ENCODE measurements at places on chromosomes 11 and 22.
A peak's percentile ranks its signal among the peaks of the same experiment; 100 is the strongest.

- DNase-seq: no peak
These were observed 196.4 kb downstream of the LARGE1 start for GRCh38 chr22:33723915-33724314.

- DNase-seq: no peak
These were observed 32.0 kb downstream of the KCNC1 start for GRCh38 chr11:17766590-17766989.

DNA sequence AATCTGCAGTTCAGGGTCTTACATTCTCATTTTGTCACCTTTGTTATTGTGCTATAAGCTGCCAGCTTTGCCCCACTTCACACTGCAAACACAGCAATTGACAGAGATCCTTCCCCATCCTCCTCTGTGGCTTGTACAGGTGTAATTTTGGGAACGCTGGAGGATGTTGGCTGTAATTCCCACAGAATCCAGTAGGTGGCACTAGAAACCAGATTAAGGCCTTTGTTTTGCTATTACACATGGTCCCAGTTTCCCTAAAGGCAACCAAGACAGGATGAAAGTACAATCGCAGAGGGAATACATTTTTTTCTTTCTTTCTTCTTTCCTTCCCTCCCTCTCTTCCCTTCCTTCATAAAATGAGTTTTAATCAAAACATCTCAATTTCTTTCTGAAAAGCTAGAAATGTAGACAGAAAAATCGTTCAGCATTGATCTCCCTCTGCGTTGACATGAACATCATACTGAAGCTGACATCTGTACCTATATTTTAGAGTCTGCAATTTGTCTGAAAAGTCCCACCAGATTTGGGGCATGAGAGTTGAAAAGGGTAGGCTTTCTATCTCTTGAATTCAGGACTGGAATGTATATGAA is 21.3 kb upstream of the NELL1 start:
- peak; percentile 20 for DNase-seq

DNA sequence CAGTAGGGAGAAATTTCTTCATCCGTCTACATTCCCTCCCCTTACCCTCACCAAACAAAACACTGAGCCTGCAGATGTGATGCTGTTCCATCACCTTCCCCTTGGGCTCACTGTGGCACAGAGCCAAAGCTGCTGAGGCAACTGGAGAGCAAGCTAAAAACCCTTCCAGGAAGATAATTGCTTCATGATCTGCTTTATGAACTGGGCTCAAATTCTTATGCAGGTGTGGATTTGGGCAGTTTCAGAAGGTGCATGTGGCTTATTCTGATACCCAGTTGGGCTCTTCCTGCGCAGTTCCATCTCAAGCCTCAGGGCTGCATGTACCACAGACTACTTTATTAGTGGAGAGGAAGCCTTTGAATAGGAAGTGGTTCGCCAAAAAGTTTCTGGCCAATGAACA is 58.3 kb downstream of the AAMDC start:
- no peak for DNase-seq

DNA sequence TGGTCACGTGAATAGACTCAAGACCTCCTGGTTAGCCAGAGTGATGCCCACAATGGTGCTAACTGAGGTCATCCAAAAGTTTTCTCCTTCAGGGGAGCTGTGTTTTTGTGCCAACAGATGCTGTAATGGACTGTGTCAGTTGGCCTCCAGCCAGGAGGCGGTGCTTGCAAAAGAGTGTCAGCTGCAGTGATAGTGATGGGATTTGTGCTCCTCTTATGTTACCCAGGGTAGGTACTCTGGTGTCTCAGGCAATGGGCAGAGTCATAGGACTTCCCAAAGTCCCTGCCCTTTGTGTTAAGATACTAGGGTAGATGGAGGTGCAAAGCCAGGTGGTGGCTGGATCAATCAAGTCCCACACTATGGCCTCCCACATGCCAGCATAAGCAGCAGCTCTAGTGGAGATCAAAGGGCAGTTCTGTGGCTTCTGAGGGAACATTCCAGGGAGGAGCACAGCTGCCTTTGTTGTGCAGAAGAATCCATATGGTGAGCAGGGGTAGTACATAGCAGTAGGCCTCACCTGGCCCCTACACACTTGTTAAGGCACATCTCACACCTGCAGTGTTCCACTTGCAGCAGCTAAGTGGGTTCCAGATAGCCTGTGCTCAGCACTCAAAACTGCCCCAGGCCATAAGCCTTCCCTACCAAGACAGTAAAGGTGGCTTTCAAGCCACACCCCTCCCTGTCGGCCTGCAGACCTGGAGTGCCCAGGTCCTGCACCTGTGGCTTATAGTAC is 9.4 kb upstream of the FANCF start:
- DNase-seq: no peak

GRCh38 chr11:70650075-70650909 is 252.0 kb downstream of the CTTN start:
- peak; percentile 41 for DNase-seq

DNA sequence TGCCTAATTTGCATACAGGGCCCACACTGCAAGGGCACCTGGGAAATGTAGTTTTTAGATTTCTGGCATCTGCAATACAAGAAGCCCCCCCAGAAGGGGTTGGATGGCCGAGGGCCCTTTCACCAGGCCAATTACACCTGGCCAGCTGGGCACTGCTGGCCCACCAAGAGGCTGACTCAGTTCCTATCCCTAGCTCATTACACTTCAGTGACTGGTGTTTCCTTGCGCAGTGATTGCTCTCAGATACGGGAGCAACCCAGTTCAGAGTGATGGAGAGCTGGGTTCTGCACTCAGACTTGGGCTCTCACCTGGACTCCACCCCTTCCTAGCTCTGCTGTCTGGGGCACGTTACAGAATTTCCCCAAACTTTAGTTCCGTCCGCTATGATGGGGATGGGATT is 81.1 kb upstream of the SHANK2 start:
- no peak for DNase-seq

DNA sequence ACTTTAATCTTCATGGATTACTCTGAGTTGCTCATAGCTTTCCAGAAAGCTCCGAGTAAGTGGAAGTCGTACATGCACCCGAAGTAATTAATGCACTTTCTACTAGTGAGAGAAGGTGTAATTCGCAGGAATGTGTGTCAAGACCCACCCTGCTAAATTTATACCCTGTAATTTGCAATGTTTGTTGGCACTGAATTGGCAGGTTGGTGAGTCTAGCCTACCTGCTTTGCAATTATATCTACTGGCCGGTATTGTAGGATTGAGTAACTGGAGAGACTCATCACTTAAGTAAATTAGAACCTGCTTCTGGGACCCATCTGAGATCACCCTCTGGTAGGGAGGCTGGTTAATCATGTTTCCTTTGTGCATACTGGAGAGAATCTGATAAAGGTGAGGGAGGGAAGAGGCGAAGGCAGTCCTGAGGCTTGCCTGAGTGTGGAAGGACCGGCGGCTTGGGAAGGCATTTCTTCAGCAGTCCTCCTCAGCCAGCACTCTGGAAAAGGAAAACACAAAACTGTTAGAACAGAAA is 63.3 kb downstream of the LDLRAD3 start:
- DNase-seq: no peak

GRCh38 chr11:28836285-28837081 is 728.3 kb downstream of the METTL15 start:
- no peak for DNase-seq

- no peak for DNase-seq
These were observed 27.8 kb downstream of the LMO1 start for GRCh38 chr11:8235925-8236324.

- no peak for DNase-seq
These were observed 50.3 kb downstream of the CLMP start for GRCh38 chr11:123144707-123145106.

GRCh38 chr22:47515384-47516125 is 753.1 kb downstream of the TBC1D22A start:
- no peak for DNase-seq

- DNase-seq: no peak
These were observed 37.5 kb downstream of the PPARA start for GRCh38 chr22:46187862-46188261.

DNA sequence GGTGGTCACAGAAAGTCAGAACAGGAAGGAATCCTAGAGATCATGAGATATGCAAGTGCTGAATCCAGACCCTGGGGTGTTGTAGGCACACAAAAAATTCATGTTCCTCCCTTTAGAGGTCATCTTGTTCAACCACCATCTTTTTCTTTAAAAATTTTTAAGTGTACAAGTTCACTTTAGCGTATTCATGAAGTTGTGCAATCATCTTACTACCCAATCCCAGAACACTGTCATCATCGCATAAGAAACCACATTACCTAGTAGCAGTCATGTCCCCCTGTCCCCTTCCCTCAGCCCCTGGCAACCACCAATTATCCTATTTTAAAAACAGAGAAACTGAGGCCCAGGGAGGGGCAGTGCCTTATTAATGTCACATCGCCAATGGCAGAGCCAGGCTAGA is 20.3 kb upstream of the WNT11 start:
- no peak for DNase-seq

DNA sequence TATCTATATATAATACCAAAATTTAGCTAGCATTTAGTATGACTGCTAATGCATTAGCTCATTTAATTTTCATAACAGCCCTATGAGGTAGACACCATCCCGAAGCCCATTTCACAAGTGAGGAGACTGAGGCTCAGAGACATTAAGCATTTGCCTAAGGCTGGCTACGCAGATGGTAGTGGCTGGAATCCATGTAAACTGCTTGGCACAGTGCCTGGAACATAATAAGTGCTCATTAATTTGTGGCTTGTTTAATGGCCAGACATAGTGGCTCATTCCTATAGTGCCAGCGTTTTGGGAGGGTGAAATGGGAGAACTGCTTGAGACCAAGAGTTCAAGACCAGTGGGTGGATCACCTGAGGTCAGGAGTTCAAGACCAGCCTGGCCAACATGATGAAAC is 17.8 kb upstream of the TP53I11 start:
- no peak for DNase-seq

DNA sequence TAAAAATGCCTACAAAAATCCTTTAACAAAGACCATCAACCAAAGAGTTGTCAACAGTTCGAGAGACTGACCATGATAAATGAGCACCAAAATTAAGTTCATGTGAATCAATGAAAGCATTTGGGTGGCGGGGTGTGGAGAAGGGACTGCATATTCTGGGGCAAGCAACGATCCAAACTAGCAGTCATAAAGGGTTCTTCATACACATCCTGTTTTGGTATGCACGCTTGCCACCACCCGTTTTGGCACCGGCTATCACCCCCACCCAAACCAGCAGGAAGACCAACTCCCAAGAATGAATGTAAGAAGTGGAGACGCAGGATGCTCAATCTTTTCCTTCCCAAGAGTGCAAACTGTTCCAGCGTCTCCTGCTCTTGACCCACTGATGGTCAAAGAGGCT is 80.8 kb downstream of the SGSM3 start:
- DNase-seq: no peak
